ENCODE measurements at places on chromosomes 7 and 10.
A peak's percentile ranks its signal among the peaks of the same experiment; 100 is the strongest.

- no peak for DNase-seq
Measured at GRCh38 chr10:79470096-79470495, 24.7 kb upstream of the ZCCHC24 start.

DNA sequence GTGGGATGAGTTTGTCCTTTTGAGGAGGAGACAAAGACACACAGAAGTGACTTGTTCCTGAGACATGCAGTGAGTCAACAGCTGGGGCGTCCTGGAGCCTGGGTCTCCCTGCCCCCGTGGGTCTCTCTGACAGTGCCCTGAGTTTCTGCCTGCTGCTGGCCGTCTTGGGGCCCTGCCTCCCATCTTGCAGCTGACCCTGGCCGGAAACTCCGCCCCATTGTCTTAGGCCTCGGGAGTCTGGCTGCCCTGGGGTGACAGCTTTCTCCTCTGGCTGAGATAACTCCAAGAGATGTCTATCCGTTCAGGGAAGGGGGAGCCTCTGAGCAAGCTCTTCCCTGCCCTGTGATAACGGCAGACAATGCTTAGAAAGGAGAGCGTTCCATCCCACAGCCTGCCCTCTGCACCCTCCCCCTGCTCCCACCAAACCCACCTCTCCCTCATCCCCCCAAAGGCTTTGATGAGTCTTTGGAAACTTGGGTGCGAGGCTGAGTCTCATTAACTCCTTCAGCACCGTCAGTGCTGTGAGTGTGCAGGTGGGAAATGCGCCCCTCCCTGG is 69.5 kb upstream of the PODXL start:
- peak; percentile 47 for DNase-seq

DNA sequence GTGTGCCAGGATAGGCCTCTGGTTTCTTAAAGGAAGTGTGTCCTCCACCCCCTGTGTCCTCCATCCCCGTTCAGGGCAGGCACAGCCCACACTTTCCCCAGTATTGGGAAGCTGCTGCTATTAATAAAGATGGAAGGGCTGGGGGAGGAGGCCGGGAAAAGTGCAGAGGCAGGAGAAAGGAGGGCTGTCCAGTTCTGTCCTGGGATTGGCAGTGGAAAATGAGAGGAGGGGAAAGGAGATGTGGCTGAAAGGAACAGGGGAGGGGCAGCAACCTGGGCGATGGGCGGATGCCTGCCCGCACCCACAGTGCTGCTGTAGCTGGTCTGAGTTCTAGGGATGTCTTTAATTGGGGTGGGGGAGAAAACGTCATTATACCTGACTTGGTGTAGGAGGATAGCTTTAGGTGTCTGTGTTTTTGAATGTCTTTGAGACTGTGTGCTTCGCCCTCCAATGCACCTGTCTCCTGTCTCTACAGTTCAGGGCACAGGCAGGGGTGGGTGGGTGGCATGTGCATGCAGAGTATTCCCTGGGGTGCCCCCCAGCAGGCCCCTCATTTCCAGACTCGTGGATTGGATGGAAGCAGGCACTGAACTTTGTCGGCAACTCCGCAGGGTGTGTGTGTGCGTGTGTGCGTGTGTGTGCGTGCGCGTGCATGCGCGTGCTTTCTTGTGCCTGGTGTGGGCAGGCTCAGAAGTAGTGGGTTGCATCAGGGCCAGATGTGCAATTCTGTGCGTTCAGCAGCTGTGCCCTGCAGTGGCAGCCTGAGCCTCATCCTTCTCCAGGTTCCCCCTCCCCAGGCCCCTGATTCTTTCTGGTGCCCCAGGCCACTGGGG is 2.5 kb downstream of the TRIM8 start:
- DNase-seq: peak; percentile 83

GRCh38 chr10:90872648-90873020 is 860 bp downstream of the RPP30 start:
- DNase-seq: no peak

GRCh38 chr7:150799741-150800580 is at the start of gene TMEM176B:
Gene TMEM176B, minus strand, starts transcription at chr7:150800364. Its CDS starts 3,795 bp downstream, at chr7:150796569.
- peak; percentile 61 for DNase-seq

- DNase-seq: peak; percentile 15
Measured at GRCh38 chr7:44281811-44282600, 43.4 kb downstream of the CAMK2B start.

GRCh38 chr10:119633538-119634218 is 17.5 kb upstream of the BAG3 start:
- no peak for DNase-seq

DNA sequence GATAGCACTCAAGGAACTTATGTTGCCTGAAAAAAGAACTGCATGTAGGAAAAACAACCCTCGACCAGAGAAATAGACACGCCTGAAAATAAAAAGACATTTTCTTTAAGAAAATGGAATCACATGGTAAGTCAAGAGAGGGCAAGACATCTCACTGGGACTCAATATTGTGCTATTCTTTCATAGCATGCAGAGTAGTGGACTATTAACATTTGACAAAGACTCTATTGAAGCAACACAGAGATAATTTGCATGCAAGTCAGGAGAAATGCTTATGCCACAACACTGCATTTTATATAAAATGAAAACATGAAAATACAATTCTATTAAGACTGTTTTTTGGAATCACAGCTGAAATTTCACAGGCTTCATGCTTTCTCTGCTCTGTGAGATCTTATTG is 77.9 kb upstream of the RHOBTB1 start:
- DNase-seq: no peak

DNA sequence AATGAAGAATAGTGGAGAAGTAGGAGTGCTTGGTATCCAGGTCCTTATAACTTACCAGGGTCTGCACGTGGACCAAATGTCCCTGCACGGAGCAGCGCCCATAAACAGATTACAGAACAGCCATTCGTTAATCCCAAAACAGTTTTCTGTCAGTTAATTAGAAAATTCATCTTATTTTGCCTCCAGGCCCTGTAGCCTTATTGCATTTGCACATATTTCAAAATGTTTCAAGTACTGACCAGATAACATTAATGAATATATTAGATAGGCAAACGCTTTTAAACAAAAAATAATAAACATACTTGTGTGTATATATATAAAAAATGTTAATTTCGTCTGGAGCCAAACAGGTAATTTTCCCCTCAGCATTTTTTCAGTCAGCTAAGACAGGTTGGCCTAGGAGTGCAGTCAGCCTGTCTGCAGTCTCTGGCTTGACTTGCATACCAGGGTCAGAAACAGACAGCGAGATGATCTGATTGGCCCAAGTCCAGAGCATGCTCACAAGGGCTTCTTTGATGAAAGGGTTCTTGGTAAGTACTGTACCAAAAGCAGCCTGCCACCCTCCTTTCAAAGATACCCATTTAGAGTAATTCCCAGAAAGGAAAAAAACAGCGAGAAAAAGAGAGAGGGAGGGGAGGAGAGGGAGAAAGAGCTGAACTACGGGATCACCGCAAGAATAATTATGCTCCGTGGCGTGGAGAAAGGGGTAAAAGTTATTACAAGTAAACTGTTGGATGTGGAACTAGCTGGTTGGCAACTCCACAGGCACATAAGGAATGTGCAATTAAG is 194.4 kb upstream of the TCF7L2 start:
- no peak for DNase-seq

All from right hindlimb (tissue), 1 donor.